ENCODE measurements at places on chromosomes 12 and 14. TPM values are rescaled to one million over a fixed set of nuclear protein-coding genes. Genes with fewer than 3 reads are reported as not detected.
A peak's percentile ranks its signal among the peaks of the same experiment; 100 is the strongest.

Gene PRPH
- not detected for total RNA-seq

Gene SLC25A21
- total RNA-seq = 2.1 TPM

Gene CAPZA3
- not detected for total RNA-seq

DNA sequence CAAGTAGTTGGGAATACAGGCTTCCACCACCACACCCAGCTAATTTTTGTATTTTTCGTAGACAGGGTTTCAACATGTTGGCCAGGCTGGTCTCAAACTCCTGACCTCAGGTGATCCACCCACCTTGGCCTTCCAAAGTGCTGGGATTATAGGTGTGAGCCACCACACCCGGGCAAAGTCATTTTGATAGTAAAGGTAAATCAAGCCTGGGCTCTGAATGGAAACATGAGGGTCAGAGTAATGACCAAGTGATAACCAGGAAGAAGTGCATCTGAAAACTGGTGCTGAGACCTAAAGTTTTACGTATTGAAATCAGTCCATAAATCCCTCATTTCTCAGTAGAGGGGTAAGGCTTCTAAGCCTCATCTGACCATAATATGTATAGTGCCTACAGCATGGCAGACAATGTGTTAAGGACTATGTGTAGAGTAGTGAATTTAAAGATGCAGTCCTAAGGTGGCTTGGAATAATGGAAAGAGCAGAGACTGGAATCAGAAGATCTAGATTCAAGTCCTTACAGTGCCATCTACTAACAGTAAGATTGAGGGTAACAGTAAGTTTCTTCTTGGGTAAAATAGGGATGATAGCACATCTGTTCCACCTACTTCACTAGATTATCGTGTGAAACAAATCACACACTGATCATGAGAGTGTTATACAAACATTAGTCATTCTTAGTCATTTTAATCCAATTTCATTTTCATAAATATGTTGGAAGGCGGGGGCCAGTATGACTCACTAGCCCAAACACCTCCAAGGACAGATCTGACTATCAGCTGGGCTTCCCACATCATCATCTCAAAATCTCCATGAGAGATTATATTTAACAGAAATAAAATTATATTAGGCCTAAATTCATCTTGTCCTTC is 11.2 kb downstream of the MAP4K5 start:
- no peaks in the 10 kb centered on the region for H3K36me3 ChIP-seq
- H3K4me3 ChIP-seq = no peak overlapping the region
- no peaks in the 10 kb centered on the region for H3K27me3 ChIP-seq
- DNase-seq = no peak
- peak overlapping the region; percentile 76 for H3K27ac ChIP-seq

DNA sequence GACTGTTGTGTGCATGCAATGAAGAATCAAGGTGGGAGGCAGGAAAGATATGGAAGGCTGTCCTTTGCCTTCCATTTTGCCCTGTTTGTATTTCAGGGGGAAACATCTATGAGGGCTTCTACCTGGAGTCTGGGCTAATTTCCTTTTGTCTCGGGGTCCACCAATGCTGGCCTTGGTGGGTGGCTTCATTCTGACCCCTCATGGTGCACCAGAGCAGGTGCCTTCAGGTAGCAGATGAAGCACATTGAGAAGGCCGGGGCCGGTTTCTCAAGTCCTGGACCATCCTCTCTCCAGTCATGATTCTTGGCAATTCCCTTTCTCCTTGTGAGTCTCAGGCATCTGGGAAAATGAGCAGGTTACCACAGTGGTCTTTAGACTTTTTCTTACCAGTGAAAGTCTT is 47.2 kb downstream of the RPH3A start:
- no peak overlapping the region for H3K27ac ChIP-seq
- no peak overlapping the region for H3K4me3 ChIP-seq
- H3K4me1 ChIP-seq = no peaks in the 10 kb centered on the region
- no peaks in the 10 kb centered on the region for H3K36me3 ChIP-seq
- H3K27me3 ChIP-seq = no peaks in the 10 kb centered on the region

GRCh38 chr12:57241402-57242310 is 9.3 kb downstream of the STAC3 start:
- H3K4me3 ChIP-seq = no peak overlapping the region
- DNase-seq = no peak
- peaks cover 36% of the 10 kb centered on the region for H3K27me3 ChIP-seq
- H3K4me1 ChIP-seq = peaks cover 74% of the 10 kb centered on the region
- H3K36me3 ChIP-seq = no peaks in the 10 kb centered on the region

DNA sequence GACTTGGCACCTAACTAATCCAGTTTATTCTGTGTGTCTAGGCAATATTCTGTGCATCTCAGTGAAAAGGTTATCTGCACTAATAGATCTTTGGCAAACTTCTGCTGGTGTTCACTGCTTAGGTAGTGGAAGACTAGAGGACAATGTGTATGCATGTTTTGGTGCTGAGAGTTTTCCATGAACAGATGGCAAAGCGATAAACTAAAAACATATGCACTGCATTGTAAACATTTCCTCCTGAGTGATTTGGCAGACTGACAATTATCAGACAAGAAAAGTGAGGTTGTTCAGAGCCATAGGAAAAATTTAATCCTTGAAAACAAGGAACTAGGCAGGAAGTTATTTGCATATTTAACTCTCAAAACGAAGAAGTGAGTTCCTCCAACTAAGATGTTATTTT is 400.4 kb downstream of the ATP23 start:
- H3K27ac ChIP-seq = peak overlapping the region; percentile 1
- no peak for DNase-seq
- H3K4me1 ChIP-seq = peaks cover 21% of the 10 kb centered on the region
- no peaks in the 10 kb centered on the region for H3K27me3 ChIP-seq

DNA sequence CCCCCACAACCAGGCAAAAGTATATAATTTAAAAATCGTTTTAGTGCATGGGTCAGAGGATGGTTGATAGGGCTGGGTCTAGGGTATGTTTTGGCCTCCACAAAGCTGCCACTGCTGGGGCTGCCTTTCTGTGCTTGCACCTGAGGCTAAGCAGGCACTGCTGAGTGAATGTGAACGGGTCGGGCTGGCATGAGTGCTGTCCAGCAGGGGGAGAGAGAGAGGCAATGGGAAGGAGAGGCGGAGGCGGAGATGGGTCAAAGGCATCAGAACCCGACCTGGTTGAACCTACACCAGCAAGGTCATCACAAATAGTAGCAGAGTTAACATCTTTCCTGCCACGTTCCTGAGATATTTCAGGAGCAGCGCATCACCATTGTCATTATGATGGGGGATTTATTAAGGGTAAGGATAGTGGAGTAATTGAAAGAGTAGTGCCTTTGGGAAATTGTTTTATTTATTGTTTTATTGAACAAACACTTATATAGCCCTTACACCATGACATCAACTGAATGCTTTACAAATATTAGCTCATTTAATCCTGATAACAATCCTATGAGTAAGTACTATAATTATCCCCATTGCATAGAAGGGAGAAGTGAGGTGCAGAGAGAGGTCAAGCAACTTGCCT is 5.8 kb upstream of the NRXN3 start:
- H3K27me3 ChIP-seq = no peaks in the 10 kb centered on the region
- H3K36me3 ChIP-seq = no peaks in the 10 kb centered on the region
- no peaks in the 10 kb centered on the region for H3K4me1 ChIP-seq
- DNase-seq = no peak
- no peak overlapping the region for H3K27ac ChIP-seq

DNA sequence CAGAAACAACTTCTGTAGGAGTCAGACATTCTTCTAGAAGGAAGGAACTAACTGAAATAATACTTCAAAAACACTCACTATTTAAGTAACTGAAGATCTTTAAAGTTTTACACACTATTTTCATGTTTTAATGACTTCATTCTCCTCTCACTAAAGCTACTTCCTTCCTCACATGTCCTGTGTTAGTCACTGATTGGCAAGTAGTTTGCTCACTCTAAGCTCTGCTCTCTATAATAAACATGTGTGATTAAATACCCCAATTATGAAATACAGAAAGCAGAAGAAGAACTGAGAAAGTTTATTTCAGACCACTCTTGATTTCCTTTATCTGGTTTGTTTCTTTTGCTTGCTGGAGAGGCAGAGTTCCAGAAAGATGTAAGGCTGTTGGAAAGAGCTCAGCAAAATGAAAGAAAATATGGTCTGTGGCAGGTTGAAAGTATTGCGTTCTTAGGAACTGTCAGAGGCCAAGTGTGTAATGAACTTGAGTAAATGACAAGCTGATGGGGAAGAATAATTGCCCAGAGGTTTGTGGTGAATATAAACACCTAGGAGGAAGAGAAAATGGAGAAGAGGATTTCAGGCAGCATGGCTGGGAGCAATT is 522.0 kb upstream of the SEL1L start:
- no peak for DNase-seq
- H3K4me3 ChIP-seq = no peak overlapping the region
- H3K27ac ChIP-seq = no peak overlapping the region
- no peaks in the 10 kb centered on the region for H3K4me1 ChIP-seq
- no peaks in the 10 kb centered on the region for H3K36me3 ChIP-seq

- H3K36me3 ChIP-seq = no peaks in the 10 kb centered on the region
- no peaks in the 10 kb centered on the region for H3K27me3 ChIP-seq
- peaks cover 40% of the 10 kb centered on the region for H3K4me1 ChIP-seq
- no peak overlapping the region for H3K27ac ChIP-seq
Measured at GRCh38 chr12:123120452-123121166, 30.3 kb downstream of the PITPNM2 start.

- H3K4me3 ChIP-seq = peak overlapping the region; percentile 80
- H3K27me3 ChIP-seq = no peaks in the 10 kb centered on the region
- H3K36me3 ChIP-seq = peaks cover 5% of the 10 kb centered on the region
- peak overlapping the region; percentile 96 for H3K27ac ChIP-seq
- DNase-seq = no peak
- peaks cover 68% of the 10 kb centered on the region for H3K4me1 ChIP-seq
Measured at GRCh38 chr14:24145690-24146452, 539 bp downstream of the PSME2 start.

DNA sequence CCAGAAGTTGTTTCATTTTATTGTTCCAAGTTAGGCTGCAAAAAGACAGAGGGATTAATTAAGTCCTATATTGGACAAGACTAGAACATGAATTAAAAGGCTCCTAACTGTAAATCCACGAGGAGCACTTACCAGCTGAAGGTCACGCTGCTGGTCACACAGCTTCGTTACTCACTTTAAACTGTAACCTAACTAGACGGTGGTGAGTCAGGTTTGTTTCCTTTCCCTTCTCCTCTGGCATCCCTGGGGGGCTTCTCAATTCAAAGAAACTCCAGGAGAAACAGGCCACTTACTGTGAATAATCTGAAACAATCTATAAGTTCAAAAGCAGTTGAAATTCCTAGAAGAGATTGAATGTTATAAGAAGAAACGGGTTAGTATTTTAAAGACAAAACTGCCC is 331.4 kb downstream of the BCAT1 start:
- no peaks in the 10 kb centered on the region for H3K4me1 ChIP-seq
- no peak for DNase-seq
- no peaks in the 10 kb centered on the region for H3K27me3 ChIP-seq
- H3K4me3 ChIP-seq = no peak overlapping the region
- H3K36me3 ChIP-seq = no peaks in the 10 kb centered on the region

DNA sequence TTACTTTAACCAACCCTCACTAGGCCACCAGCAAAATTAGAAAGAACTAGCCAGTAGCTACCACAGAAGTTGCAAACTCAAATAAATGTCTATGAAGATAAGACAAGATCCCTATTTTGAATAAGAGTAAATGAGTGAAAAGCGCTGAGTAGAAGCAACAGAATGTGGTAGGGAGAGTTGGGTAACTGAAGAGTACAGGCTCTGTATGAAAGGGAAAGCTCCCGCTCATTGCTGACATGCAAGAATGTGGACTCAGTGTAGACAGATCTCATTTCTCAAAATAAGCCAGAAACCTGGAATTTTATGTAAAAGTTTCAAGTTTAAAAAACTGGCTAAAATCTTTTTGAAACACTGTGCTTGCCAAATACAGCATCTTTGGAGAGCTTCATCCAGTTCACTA is 63.9 kb downstream of the NAV3 start:
- no peak for DNase-seq
- no peaks in the 10 kb centered on the region for H3K4me1 ChIP-seq
- H3K36me3 ChIP-seq = no peaks in the 10 kb centered on the region
- no peaks in the 10 kb centered on the region for H3K27me3 ChIP-seq
- no peak overlapping the region for H3K4me3 ChIP-seq
- H3K27ac ChIP-seq = no peak overlapping the region

GRCh38 chr14:71541271-71541670 is 391.0 kb upstream of the RGS6 start:
- H3K4me3 ChIP-seq = no peak overlapping the region
- H3K4me1 ChIP-seq = peaks cover 13% of the 10 kb centered on the region
- H3K27ac ChIP-seq = no peak overlapping the region
- DNase-seq = no peak
- H3K36me3 ChIP-seq = no peaks in the 10 kb centered on the region
- H3K27me3 ChIP-seq = no peaks in the 10 kb centered on the region

DNA sequence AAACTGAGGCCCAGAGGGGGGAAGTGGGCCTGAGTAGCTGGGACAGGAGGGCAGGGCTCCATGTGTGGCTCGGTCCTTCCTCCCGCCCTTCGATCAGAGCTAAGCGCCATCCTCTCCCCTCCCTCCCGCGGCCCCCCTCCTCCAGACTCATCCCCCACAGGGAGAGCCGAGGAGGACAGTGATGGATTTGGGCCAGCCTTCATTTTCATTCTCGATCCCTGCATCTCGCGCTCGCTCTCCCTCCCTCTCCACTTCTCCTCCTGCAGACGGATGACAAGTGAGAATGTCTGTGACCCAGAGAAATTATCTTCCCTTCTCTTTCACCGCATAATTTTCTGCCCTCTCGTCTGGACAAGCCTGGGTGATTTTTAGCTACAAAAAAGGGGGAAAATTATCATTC is 183.3 kb downstream of the RBM19 start:
- H3K36me3 ChIP-seq = no peaks in the 10 kb centered on the region
- no peaks in the 10 kb centered on the region for H3K27me3 ChIP-seq
- H3K4me1 ChIP-seq = no peaks in the 10 kb centered on the region

GRCh38 chr12:124303579-124304313 is 8.9 kb downstream of the RFLNA start:
- H3K27ac ChIP-seq = no peak overlapping the region
- DNase-seq = no peak
- H3K27me3 ChIP-seq = peaks cover 41% of the 10 kb centered on the region
- no peak overlapping the region for H3K4me3 ChIP-seq
- H3K4me1 ChIP-seq = no peaks in the 10 kb centered on the region
- no peaks in the 10 kb centered on the region for H3K36me3 ChIP-seq

DNA sequence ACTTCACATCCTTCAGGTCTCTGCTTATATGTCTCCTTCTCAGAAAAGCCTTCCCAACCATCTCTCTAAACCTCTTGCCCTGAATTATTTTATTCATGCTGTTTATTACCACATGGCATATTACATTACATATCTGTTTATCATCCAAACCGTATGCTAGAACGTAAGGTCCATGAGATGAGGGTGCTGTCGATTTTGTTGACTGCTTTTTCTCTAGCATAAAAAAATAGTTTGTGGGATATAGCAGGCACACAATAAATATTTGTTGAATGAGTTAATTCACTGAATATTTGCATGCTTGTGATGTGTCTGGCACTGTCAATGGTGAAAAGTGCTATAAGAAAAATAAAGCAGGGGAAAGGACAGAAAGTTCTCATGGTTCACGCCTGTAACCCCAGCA is 22.9 kb downstream of the SAMD4A start:
- no peak for DNase-seq
- H3K4me1 ChIP-seq = peaks cover 3% of the 10 kb centered on the region
- no peak overlapping the region for H3K27ac ChIP-seq
- H3K27me3 ChIP-seq = no peaks in the 10 kb centered on the region

- no peaks in the 10 kb centered on the region for H3K27me3 ChIP-seq
- H3K36me3 ChIP-seq = peaks cover 85% of the 10 kb centered on the region
- H3K4me3 ChIP-seq = no peak overlapping the region
- H3K4me1 ChIP-seq = peaks cover 30% of the 10 kb centered on the region
- no peak overlapping the region for H3K27ac ChIP-seq
Measured at GRCh38 chr12:124451016-124451415, 116.4 kb downstream of the NCOR2 start.

Measured in esophagus squamous epithelium (tissue), 5 donors.